ENCODE measurements at places on chromosomes 3 and 15.

GRCh38 chr3:154144825-154145465 lies 23.8 kb downstream of the ARHGEF26 start:
- no peak for DNase-seq

GRCh38 chr3:30501526-30501925 lies 104.9 kb upstream of the TGFBR2 start:
- DNase-seq: no peak

DNA sequence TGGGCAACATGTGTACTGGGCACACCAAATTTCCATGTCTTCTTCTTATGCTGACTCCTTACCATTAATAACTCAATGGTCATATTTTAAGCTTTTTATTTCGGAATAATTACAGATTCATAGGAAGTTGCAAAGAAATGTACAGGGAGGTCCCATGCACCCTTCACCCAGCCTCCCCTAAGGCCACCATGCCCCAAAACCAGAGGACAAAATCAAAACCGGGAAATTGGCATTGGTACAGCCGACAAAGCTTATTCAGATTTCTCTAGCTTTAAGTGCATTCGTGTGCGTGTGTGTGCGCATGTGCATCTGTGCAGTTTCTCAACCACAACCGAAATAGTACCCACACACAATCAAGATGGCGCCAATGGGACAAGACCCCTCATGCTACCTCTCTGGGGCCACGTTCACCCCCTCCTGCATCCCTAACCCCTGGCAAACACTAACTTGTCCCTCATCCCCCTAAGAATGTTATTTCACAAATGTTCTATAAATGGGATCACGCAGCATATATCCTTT lies 23.4 kb downstream of the ATP10A start:
- DNase-seq: no peak

GRCh38 chr3:23209747-23210487 lies 6.8 kb downstream of the UBE2E2 start:
- no peak for DNase-seq

DNA sequence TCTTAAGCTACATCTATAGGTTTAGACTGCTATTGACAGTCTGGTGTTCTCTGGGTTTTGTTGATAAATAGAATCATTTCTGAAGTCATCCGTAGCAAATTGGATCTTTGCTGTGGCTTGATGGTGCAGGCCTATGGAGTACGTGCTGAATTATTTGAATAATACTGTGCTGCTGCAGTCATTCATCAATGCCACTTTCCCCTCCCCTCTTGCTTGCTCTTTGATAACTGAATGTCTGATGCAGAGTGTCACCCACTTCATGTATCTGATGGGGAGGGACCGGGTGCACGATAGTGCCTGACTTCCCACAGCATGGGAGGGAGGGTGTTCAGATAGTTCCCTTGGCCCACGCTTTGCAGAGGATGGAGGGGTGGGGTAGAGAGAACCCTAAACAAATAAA lies 179.9 kb downstream of the AGBL1 start:
- DNase-seq: no peak

DNA sequence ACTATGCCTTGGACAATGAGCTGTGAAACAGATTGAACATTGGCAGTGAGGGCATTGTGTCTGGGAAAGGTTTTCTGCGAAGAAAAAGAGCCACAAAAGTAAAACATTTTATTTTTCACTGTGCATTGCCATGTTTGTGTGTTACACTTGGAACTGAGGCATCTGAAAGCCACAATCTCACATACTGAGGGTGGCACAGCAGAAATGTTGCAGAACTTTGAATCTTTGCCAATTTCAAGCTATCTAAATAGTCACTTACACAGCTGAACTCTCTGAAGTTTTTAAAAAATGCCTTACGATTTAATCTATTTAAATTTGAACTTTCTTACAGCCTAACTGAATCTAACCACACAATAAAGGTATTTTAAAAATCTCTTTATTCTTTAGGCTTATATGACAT lies 154.1 kb upstream of the GRM7 start:
- no peak for DNase-seq

- DNase-seq: no peak
Observed at GRCh38 chr3:145492456-145492855, 668.5 kb downstream of the PLOD2 start.

- DNase-seq: no peak
Observed at GRCh38 chr3:45366290-45366689, 22.1 kb upstream of the LARS2 start.

GRCh38 chr3:111725706-111726105 lies 130.6 kb upstream of the ZBED2 start:
- no peak for DNase-seq

DNA sequence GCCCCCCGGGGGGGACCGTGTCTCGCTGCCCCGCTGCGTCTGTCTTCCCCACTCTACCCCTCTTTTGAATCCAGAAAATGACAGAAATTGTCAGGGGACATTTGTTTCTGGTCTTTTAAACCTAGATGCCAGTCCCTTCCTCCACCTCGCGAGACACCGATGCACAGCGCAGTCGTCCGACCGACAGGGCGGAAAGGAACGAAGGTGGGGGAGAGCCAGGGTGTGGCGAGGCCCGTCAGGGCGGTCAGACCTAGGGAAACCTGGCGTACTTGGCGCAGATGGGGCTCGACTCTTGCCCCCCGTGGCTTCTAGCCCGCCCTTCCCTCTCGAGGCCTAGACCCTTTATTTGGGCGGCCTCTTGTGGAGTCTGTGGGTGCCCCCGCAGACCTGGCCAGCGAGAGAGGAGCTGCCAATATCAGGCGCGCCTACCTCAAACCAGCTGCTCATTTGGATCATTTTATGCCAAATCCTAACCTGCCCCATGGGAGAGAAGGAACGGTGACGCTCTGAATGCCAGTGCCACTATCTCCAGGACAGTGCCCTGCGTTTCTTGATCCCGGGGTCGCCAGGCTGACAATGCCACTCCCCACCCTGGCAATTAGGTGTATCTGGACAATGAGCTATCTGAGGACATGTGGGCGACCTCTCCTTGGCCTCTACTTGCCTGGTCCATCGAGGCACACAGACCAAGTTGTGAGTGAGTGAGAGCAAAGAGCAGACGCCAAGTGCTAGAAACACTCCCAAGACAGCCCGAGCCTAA lies 500 bp upstream of the RAB6B start:
- DNase-seq: no peak

GRCh38 chr3:72768936-72769335 lies 79.3 kb downstream of the SHQ1 start:
- DNase-seq: no peak
